Foreskin keratinocyte (primary cell): ENCODE measurements at places on chromosomes 12 and 14.

DNA sequence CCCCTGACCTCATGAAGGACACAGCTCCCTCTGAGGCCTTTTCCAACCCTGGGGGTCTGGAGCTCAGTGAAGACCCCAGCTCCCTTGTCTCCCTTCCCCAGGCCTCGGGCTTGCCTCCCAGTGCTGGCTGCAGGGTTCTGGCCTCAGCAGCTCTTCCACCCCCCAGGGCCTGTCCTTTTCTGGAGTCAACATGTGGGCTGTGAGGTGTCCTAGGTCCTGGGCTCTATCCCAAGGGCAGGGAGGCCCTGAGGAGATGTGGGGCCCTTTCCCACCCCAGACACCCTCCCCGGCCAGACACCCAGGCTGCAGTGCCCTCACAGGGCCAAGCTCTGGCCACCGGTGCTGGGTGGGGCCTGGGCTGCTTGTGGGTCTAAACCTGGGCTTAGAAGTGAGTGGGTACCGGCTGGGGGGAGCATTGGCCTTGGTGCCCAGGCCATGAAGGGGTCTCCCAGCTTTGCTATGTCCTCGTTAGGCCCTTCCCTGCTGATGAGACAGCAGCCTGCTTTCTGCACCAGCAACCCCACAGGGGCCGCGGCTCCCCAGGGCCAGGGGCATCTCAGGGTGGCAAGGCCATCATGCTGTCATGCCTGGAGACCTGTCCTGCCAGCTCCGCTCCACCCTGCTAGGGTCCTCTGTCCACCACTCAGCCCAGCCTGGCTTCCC is 2.7 kb upstream of the CRIP2 start:
- DNase-seq: no peak

GRCh38 chr12:106767206-106767605 is 7.3 kb upstream of the RIC8B start:
- no peak for DNase-seq

DNA sequence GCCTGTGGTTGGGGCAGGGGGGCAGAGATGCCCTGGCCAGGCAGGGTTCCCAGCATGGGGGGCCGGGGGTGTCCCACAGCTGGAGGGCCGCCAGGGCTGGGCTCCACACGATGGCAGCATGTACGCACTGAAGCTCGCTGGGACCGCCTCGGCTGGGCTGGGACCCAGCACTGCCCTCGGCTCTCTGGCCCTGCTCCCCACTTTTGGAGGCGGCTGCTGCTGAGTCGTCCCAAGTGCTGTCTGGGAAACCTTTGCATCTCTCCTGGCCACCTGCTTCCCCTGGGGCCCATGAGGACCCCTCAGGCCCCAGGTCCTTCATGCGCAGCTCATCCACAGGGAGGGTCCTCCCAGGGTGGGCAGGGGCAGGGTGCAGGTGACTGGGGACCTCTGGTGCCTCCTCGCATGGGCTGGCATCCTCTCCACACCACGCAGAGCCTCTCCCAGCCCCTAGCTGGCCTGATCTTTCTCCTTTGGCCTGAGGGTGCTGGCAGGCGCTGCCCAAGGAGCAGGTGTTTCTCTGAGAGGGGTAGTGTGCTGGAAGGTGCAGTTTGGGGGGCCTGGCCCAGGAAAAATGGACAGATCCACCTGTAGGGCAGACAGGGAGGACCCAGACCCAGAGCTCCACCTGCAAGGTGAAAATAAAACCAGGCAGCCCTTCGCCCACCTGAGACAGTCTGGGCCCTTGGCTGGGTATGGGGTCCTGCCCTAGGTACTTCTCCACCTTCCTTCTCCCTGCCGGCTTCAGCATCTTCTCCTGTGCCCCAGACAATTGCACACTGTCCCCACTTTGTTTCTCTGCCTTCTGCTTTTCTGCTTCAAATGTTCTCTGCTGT is 46.9 kb downstream of the DLK1 start:
- DNase-seq: no peak

DNA sequence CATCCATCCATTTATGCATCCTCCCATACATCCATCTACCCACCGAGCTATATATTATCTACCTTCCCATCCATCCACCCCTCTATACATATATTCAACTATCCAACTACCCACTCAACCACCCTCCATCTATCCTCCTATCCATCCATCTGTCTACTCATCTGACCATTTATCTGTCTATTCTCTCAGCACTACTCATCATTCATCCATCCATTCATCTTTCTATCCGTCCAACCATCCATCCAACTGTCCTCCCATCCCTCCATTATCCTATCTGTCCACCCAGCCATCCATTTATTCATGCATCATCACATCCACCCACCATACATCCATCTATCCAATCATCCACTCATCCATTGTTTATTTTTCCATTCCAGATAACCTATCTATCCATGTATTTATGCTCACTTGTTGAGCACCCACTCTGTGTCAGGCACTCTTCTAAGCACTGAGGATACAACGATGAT is 11.5 kb downstream of the ASB2 start:
- no peak for DNase-seq

- DNase-seq: peak; percentile 53
Observed at GRCh38 chr12:5258498-5258897, 173.4 kb upstream of the NTF3 start.

DNA sequence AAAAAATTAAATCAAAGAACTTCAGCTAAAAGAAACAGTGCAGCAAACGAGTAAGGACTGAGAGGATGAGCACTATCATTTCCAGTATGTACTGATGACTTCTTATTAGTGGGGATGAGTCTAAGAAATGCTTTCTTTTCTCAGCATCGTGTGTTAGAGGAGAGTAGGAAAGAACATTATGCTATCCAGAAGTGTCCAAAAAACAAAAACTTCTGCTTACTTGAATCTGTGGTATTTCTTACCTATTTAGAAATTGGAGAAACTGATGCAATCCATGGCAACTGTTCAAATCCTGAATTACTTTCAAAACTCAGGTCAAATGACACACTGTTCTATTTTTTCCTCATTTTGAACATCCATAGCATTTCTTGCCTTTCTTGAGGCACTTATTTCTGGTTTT is 23.7 kb downstream of the ABCD2 start:
- DNase-seq: no peak

- DNase-seq: no peak
Observed at GRCh38 chr12:2180737-2181082, 127.9 kb downstream of the CACNA1C start.

DNA sequence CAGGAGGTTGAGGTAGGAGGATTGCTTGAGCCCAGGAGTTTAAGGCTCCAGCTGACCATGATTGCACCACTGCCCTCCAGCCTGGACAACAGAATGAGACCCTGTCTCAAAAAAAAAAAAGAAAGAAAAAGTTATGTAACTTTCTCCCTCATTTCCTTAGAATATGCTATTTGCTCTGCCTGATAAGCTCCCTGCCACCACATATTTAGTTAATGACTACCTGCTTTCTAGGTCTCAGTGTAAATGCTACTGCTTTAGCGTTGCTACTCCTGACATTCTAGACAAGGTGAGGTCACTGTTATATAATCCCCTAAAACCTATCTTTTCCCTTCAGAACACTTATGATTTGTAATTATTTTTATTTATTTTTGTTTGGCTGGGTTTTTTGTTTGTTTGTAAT is 86.3 kb upstream of the AMN1 start:
- DNase-seq: no peak

DNA sequence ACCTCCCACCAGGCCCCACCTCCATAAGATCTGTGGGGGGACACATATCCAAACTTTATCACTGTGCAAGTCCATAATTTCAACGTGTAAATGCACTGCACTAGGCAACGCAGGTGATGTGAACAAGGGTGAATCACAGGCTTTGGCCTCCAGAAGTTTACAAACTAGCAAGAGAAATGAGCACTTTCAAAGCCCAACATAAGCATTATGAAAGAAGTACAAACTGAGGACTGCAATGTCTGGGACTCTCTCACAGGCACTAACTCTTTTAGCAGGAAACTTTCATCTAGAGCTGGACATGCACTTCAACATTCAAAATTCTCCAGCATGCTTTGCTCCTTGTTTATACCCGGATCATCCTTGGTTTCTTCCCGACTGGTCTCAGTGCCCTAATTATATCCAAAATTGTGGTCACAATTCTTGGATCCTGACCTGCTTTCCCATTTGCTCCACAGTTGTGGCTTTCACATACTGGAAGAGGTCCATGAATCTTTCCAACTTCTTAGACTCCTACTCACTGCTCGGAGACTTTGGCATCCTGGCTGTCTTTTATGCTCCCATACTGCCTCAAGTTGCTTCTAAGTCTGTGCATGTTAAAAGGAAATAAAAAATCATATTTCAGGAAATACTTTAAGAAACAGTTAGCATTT is 44.9 kb upstream of the STRAP start:
- no peak for DNase-seq

- DNase-seq: peak; percentile 69
Observed at GRCh38 chr14:55348766-55349453, 62.7 kb downstream of the ATG14 start.

DNA sequence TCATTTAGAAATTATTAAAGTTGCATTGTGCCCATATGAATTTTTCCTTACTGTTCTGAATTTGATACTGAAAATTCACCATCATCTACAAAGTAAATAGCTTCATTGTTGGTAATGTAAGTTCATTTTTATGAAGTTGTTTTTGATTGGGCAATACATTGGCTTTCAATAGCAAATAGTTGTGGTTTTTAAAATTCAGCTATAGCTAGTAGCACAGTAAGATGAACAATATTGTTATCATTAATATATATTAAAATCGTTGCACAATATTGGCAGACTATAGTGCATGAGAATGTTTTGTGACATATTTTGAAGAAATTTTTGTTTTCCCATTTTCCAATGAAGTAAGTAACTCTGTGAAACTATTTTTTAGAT is 575.0 kb downstream of the PRKD1 start:
- DNase-seq: no peak

DNA sequence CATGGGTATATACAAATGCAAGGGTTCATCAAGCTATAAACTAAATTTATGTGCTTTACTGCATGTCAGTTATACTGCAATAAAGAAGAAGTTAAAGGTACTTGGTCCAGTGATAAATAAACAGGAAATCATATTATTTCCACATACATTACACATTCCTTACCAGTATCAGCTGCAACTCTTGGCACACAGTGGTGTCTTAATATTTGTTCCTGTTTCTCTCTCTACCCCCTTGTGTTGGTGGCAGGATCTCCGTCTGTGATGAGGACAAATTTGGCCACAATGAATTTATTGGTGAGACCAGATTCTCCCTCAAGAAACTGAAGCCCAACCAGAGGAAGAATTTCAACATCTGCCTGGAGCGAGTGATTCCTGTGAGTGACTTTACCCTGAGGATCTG is 19.2 kb upstream of the OAS1 start:
- no peak for DNase-seq

- DNase-seq: no peak
Observed at GRCh38 chr14:104789752-104790743, 5.5 kb downstream of the AKT1 start.

DNA sequence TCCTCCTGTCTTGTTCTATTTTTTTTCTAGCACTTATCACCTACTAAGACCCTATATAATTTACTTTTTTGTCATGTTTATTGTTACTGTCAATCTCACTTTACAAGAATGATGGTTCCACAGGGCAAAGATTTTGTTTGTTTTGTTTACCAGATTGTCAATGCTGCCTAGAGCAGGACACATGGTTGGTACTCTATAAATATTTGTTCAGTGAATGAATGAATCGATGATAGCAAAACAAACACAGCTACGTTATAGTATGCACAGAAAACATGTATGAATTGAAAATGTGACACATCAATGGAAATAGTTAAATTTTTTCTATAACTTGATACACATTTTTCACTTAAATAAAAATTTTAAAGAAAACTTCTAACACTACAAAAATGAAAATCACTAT is 67.1 kb upstream of the KRR1 start:
- DNase-seq: no peak

GRCh38 chr12:62210422-62210821 is 49.8 kb upstream of the USP15 start:
- no peak for DNase-seq

- no peak for DNase-seq
Observed at GRCh38 chr14:67942080-67942710, 122.6 kb downstream of the RAD51B start.

GRCh38 chr12:89890161-89890560 is 181.5 kb upstream of the ATP2B1 start:
- DNase-seq: no peak

- no peak for DNase-seq
Observed at GRCh38 chr12:94126067-94126466, 22.3 kb upstream of the PLXNC1 start.

DNA sequence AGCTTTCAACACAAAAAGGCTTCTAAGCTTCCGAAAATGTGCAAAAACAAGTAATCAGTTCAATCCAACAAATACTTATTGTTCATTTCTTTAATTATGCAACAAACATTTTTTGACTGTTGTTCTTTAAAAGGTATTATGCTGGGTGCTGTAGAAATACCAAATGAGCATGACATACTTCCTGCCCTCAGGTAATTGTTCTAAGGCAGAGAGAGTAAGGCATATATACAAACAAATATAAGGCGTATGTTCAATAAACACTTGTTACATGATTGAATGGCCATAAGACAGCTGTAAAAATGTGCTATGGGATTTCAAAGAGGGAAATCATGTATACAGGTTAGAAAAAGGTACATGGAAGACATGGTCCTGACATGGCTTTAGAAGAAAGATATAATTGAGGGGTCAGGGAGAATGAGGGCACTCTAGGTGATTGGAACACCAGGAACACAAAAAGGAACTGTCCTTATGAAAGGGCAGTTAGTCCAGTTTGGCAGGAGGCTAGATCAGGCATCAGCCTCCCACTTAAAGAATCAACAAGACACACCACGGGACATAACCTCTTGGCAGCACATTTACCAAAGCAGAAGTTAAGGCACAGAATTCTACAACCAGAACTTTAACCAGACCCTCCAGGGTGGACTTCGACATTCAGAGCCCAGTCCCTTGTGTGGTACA is 135.8 kb upstream of the SCAF11 start:
- DNase-seq: peak; percentile 4

DNA sequence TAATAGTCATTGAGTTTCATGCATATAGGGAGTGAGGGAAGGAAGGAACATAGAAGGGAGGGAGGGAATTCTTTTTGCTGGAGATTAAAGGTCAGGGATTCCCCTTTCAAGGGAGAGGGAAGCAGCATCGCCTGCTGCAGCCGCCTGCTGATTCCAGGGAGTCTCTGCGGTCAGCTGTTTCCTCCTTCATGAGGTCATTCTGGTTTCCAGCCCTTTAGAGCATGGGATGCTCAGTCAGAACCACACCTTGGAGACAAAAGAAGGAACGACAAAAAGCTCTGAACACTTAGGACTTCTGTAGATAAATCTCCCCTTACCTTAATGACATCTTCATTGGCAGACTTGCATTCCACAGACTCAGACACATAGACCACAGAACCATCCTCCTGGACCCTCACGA is 923.0 kb upstream of the TMEM132C start:
- no peak for DNase-seq

DNA sequence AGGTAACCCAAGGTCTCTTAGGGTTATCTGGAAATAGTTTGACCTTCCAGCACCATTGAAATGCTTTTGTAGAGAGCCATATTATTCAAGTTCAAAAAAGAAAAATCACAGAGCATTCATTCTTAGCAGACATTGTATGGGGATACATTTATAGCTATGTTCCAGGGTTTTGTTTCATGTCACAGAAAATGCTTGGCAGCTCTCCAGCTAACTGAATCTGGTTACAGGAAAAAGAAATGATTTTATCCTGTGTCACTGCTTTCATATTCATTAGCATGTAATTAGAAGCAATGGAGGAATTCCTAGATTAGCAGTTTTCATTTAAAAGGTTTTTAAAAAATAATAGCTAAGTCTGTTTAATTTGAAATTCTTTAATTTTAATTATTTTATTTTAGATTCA is 78.9 kb downstream of the SNAPC1 start:
- DNase-seq: no peak
